NCI-H1436 treated with DMSO at 0.1 percent for 48 hours (cell line): ENCODE measurements at places on chromosomes 5 and 9.

GRCh38 chr5:141840280-141840812 lies 37.9 kb downstream of the PCDH1 start:
- DNase-seq, result no peak

DNA sequence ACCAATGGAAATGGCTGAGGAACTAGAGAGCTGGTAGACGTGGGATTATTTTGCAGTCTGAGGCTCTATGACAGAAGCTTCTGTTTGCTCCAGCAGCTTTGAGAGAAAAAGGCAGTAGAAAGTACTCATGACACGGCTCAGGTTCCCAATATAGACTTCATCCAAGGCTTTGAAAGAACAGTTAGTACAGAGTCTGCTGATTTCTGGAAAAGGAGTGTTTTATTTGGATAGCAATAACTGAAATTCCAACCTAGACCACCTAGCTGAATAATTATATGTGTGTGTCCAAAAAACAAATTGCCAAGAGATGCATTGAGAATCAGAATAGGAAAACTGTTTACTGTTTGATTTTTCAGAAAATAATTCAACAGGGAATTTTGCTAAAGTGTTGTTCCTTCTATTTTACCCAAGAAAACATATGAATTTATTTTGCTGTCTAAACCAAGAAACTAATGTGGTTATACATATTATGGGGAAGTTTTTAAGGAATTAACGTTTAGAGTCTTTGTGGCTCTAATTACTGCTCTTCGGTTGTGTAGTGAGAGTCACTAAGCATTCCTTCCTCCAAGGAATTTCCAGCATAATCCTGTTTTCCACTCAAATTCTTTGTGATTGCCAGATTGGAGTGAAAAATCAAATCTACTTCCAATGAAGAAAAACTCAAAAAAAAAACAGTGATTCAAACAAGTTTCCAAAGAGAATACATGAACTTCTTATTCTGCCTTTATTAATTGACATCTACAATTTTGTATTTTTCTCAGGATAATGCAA lies 18.1 kb upstream of the MTX3 start:
- no peak for DNase-seq

- DNase-seq, result no peak
Observed at GRCh38 chr5:69049151-69049550, 44.7 kb upstream of the SLC30A5 start.

DNA sequence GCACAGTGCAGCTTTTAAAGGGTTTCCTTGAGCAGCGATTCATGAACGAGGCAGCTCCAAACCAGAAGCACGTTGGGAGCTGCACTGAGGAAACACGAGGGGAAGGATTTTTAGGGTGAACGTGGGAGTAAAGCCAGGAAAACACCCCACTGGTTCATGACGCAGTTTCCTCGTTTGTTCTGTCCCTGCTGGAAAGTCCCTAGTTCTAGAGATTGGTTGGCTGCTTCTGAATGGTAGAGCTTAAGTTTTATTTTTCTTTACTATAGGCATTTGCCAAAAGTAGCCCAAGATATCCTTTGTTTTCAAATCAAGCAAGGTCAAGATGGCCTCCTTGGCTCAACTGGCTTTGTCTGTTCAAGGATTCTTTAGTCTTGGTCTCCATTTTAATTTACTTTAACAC lies 116.5 kb upstream of the CACNA1B start:
- no peak for DNase-seq

GRCh38 chr5:98929710-98930298 lies 997 bp upstream of the CHD1 start:
- no peak for DNase-seq

GRCh38 chr9:97905228-97905627 lies 17.1 kb downstream of the TRMO start:
- DNase-seq, result no peak

GRCh38 chr5:92836855-92837755 lies 743.9 kb downstream of the NR2F1-AS1 start:
- no peak for DNase-seq

DNA sequence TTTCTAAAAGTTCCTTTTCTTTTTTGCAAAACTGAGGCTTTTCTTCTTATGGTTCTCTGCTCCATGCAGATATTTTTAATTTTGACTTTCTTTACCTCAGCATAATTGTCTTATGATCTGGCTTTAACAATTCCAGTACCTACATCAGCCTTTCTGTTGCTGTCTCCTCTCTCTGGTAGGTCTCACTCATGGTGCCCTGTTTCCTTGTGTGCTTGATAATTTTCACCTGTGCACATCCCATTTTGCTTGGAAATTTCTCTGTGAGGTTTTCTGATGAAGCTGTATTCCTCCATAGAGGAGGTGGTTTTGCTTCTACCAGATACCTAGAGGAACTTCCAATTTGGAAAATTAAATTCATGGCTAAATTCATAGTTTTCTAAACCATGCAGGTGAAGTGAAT lies 2.3 kb upstream of the HSD17B3 start:
- DNase-seq, result no peak

DNA sequence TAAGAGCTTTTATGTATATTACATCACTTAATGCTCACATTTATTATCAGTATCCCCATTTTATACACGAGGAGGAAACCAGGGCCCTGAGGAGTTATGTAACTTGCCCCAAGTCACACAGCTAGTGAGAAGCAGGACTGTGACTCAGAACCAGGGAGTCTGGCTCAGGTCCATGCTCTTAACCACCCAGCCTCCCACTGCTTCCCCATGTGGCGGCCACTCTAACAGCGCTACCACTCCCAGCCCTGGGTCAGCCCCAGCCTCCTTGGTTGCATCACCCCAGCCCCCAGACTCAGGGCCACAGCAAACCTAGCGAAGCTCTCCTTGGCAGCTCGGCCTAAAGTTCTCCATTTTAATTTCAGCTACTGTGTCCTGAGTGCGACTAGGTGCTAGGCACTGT lies 159.1 kb downstream of the PAX5 start:
- no peak for DNase-seq

DNA sequence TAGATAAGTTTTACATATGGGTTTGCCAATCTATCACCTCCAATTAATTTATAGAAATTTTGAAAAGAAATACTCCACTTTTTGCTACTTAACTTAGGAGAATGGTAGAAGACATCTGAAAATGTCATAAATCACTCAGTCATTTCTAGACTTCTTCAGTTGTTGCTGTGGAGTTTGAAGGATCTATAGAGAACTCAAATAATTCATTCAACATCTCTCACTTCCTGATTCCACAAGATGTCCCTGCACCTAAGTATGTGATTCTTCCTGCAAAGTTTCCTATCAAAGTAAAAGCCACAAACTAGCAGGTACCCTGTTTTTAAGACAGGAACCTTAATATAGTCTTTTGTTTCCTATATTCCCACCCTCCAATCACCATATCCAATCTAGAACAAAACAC lies 297.1 kb upstream of the ATP10B start:
- no peak for DNase-seq

GRCh38 chr9:22356985-22357384 lies 89.6 kb upstream of the DMRTA1 start:
- DNase-seq, result no peak

DNA sequence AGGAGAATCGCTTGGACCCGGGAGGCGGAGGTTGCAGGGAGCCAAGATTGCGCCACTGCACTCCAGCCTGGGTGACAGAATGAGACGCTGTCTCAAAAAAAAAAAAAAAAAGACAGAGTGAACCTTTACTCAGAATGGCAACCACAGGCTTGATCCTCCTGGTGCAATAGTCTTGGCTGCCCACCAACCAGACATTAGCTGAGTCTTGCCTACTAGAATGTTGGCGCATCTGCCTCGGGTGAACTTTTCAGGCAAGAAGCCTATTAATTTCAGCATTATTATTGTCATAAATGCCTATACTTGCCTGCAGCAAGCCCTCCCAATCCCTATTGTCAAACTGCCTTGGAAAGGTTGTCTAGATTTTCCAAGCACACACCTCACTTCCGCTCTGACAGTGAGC lies 4.2 kb downstream of the SERINC5 start:
- DNase-seq, result no peak

GRCh38 chr5:123151227-123151909 lies 62.3 kb downstream of the PRDM6 start:
- DNase-seq, result no peak
